ENCODE measurements at places on chromosomes 5 and 9.

DNA sequence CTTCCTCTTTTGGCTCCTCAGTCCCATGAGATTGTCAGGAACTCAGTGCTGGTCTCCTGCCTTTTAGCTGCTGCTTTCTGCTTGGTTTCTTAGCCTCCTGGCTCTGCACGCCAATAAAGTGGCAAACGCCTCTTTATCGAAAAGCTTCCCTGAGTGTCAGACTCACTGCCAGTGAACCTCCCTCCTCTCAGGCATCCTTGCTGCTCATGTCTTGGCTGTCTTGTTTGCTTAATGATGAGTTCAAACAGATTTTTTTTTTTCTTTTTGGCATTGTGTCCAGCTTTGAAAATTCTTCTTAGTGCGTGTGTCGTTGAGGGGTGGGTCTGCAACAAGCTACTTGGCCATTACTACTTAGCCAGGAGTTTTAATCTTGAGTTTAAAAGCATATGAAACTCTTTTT is 14.9 kb downstream of the RASGRF2 start:
- DNase-seq: no peak

DNA sequence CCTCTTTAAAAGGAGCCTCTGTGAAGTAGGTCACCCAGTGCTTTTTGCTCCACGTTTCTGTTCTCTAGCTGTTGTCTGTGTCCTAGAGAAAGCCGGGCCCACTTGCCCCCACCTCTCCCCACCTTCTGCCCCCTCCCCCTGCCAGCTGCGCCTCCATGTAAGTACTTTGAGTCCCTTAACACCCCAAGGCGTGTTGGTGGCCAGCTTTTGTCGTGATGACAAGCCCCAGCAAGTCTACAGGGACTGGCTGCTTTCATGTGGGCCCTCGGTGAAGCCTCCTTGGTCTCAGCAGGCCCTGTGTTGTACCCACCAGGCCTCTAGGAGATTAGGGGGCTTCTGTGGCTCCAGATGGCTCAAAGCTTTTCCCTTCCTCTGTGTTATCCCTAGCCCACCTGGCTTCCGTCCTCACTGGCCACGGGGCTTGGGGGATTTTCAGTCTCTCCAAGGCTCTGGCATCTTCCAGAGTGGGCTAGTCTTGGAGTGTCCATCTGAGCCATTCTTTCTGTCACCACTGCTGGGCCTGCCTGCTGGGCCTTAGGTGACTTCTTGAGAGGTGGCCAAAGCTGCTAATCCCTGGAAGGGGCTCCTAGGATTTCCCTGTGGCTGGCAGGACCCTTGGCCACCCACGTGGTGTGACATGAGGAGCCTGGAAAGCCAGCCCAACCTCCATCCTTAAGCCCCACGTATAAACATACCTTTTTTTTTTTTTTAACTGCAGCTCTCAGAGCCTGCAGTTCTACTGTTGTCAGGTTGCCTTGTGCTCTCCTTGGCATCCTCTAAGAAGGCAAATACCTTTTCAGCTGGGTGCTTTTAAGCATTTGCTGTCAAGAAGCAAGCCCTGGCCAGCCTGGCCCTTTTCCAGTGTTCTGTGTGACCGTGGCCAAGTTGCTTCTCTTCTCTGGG is 1.1 kb upstream of the NDST1 start:
- DNase-seq: no peak

GRCh38 chr9:127136081-127136879 is 13.8 kb upstream of the ANGPTL2 start:
- DNase-seq: no peak

- no peak for DNase-seq
These were observed 206.1 kb upstream of the IRX1 start for GRCh38 chr5:3389471-3390026.

- peak; percentile 63 for DNase-seq
These were observed 19.5 kb downstream of the FAM163B start for GRCh38 chr9:133589454-133590227.

GRCh38 chr9:126558051-126558665 is 55.6 kb upstream of the LMX1B start:
- peak; percentile 72 for DNase-seq

GRCh38 chr5:135150767-135151166 is 116.7 kb upstream of the PITX1 start:
- DNase-seq: no peak

DNA sequence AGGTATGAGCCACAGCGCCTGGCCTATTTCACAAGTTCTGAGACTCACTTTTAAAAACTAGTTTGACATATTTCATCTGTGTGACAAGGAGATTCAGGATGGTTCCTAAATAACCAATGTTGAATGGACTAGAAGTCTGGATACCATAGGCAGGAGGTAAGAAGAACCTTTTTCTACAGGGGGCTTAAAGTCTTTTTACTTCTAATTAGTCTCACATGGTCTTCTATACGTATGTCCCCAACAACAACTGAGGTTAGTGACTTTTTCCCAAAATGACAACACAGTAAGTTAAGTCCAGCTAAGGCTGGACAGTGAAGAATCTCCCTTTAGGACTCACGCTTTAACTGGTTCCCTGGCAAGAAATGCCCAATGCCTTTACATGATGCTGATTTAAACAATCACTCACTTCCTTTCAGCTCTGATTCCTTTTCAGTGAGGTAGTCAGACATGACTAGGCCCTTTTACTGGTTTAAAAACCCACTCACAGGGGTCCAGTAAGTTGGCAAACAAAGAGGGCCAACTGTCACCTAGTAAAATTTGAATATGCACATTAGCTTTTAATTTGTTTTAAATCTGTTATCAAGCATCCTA is 12.1 kb upstream of the HAUS6 start:
- DNase-seq: no peak

DNA sequence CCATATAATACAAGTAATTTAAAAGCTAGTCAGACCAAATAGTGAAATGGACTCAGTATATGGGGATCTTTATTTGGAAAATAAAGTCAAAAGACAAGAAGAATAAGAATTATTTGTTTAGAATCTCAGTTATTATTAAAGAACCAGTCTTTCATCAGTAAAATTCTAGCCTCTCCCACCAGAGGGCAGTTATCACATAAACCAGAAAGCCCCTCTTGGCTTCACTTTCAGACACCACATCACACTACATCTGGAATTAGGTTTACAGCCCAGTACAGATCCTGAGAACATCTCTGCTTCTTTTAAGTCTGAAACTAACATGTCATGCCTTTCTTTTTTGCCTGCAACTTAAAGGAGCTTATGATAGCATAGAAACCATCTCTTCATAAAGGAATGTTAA is 12.2 kb upstream of the HSPB3 start:
- DNase-seq: no peak

All from stimulated activated CD4-positive, alpha-beta T cell treated with anti-CD3 and anti-CD28 coated beads, Interleukin-15, amount 100 ng/mL, for 24 hours (primary cell).